ENCODE measurements at places on chromosomes 6 and 20.

GRCh38 chr6:42451333-42452170 is at the start of gene TRERF1:
Gene TRERF1, minus strand, starts transcription at chr6:42451926. Its CDS starts 182,336 bp downstream, at chr6:42269590.
- peak; percentile 47 for DNase-seq

DNA sequence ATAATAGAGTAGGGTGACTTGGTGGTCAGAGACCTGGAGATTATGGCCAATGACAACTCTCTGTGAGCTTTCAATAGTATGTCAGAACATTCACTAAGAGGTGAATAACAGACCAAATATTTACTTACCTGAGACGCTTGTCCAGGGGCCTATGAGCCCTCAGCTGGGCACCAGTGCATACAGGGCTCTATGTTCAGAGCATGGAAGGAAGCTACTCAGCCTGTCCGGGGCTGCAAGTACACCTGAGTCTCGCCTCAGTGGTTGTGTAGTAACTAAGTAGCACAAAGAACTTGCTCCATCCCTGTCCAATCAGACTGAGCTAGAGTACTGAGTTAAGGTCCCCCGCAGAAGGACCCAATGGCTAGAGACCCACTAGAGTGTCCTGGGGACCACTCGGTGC is 11.6 kb upstream of the SCGN start:
- no peak for DNase-seq

DNA sequence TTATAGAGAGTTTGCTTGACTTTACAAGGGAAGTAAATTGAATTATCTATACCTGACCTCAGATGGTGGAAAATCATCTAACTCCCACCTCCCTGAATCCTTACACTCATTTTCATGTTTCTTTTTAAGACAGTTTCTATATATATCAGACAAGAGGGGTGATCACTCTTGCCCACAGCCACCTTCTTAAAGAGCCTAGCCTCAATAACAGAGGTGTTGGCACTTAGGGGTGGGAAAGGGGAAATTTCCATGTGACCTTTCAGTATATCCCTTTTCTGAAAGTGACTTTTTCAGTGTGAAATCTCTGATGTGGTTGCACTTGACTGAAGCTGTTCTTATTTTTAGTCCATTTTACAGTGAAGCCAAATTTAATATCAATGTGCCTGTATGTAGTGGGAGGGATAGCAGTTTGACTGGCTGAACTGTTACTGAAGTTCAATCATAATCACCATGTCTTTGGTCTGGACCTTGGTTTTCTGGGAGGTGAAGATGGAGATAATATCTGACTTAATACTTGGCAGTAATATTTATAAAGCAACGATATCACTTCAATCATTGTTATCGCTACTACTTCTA is 141.3 kb downstream of the MAP3K7 start:
- DNase-seq: no peak

GRCh38 chr6:92608751-92609150 is 810.6 kb downstream of the EPHA7 start:
- no peak for DNase-seq

DNA sequence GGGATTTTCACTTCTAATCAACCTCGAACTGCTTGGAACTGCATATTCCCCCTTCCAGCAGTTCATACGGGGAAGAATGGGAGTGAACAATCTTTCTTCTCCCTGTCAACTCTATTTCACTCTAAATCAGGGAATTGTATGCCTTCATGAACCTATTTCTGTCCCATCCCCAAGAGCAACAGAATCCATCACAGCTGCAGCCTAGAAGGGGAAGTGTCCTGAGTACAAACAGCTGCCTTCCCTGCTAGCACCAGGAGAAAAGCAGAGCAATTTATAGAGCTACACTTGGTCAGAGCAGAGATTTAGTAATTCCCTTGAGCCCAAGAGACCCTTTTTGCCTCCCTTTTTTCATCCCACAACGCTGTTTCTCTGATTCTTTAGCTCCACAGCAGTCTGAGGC is 208.4 kb downstream of the ADGRG6 start:
- no peak for DNase-seq

DNA sequence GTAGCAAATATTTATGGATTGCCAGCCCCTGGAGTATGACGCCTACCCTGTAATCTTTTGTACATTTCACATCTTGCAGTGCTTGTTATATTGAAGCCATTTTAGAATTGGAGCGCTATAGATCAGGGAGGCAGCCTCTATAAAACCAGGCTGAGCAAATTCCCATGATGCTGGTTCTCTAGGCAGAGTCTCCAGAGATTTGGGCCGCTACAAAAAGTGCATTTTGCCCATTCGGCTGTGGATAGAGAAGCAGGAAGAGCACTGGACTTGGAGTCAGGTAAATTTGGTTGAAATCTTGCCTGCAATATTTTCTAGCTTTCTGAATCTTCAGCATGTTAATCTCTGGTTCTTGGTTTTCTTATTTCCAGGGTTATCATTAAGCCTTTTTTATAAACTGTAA is 2.0 kb downstream of the YWHAB start:
- no peak for DNase-seq

DNA sequence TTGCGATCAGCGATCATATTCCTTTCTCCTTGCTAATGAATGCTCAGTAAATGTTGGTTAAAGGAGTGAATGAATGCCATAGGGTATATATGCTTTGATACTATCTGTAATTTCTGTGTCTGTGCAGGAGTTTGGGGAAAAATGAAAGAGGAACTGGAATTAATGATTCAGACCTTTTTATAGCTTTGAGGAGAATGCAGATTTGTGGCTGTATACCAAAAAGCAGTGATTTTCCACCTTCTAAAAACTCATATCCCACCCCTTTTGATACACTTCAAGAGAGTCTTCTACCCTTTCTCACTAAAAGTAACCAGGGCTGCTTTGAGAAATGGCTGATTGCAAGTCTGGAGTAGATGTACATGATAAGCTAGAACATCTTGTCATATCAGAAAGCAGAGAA is 26.6 kb upstream of the SUMO4 start:
- DNase-seq: no peak

- peak; percentile 72 for DNase-seq
Measured at GRCh38 chr6:26322645-26323482, 42.1 kb upstream of the BTN3A2 start.

DNA sequence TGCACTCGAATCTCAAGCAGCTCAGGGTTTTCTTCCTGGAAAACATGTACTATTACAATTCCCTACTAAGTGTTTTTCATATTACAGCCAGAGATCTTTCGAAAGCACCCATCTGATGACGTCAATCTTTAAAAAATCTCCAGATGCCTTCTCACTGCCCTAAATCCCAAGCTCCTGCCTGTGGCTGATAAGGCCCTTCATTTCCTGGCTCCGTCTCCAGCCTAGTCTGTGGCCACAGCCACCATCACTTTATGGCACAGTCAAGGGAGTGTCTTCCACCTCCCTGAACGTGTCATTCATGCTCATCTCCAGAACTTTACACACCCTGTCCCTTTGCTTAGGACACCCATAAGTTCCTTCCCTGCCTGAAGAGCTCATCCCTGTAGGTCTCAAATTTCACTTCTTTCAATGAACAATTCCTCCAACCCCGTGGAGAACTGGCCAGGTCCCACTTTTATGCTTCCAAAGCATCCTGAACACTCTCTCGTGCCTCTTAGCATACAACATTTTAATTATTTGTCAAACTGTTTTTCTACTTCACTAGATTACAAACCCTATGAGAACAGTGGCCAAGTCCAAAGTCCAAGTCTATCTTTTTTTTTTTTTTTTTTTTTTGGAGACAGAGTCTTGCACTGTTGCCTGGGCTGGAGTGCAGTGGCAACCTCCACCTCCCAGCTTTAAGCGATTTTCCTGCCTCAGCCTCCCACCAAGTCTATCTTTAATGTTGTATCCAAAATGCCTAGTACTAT is 106.1 kb upstream of the AGPAT4 start:
- DNase-seq: no peak
